Amygdala (tissue), 56 donors: ENCODE measurements at places on chromosomes 1 and 21.

GRCh38 chr1:104488296-104489015 lies 738.8 kb downstream of the AMY1C start:
- DNase-seq, result no peak

DNA sequence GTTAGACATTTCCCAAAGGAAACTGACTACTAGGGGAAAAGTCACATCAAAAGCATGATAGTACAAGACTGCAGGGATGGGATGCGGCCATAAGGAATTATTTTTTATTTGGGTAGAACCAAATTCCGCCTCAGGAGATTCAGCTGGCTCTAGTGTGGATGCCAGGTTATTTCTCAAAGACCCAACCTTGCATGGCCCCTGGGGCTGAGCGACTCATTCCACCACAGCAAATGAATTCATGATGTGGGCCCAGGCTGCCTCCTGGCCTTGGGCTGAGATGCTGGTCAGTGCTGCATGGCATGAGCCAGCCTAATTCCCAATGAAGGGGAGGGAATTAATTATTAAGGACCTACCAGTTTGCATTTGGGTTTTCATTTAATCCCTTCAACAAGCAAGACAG lies 11.8 kb downstream of the TMEM35B start:
- no peak for DNase-seq

DNA sequence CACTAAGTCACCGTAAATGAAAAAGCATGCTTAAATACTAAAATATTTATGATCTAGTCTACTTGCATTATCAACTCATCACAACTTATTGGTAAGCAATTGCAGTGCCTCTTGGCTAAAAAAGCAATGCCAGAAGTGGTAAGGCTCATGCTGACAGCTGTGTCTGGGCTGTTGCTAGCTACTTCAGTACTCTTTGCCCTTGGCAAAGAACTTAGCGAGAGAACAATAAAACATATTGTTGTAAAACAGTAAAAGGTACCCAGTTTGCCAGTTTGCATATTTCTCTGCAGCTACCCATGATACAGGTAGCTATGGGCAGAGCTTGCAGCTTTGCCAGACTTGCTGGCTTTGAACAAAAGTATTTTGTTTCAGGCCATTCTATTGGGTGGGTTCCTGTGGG lies 73.1 kb downstream of the ATP6V1G3 start:
- no peak for DNase-seq

- no peak for DNase-seq
These were observed 84.3 kb upstream of the HP1BP3 start for GRCh38 chr1:20871419-20871818.

- no peak for DNase-seq
These were observed 33.5 kb downstream of the ADGRL2 start for GRCh38 chr1:81834268-81834667.

GRCh38 chr1:74637296-74637695 lies 36.3 kb downstream of the ERICH3 start:
- DNase-seq, result no peak

DNA sequence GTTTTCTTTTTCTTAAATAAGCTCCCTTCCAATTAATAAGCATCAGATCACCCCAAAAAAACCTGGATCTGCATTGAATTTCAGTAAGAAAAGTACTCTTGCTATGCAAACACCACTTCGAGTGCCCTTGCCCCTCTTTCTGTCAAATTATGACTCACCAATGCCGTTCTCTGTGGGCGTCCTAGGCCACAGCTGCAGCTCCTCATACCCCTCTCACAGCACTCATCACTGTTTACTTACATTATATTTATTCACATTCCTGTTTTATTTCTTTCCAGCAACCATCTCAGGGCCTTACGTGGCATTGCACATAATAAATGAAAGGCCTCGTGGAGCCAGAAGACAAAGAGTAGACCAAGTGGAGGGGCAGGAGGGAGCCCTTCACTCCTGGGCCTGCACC lies 99.1 kb upstream of the CTTNBP2NL start:
- no peak for DNase-seq

GRCh38 chr1:117620440-117620839 lies 14.6 kb downstream of the TENT5C start:
- DNase-seq, result no peak

- no peak for DNase-seq
These were observed 12.4 kb downstream of the SLC19A2 start for GRCh38 chr1:169473347-169473746.

- no peak for DNase-seq
These were observed 21.3 kb upstream of the MNDA start for GRCh38 chr1:158809862-158810261.

- no peak for DNase-seq
These were observed 92.9 kb downstream of the C21orf91 start for GRCh38 chr21:17726047-17726829.

DNA sequence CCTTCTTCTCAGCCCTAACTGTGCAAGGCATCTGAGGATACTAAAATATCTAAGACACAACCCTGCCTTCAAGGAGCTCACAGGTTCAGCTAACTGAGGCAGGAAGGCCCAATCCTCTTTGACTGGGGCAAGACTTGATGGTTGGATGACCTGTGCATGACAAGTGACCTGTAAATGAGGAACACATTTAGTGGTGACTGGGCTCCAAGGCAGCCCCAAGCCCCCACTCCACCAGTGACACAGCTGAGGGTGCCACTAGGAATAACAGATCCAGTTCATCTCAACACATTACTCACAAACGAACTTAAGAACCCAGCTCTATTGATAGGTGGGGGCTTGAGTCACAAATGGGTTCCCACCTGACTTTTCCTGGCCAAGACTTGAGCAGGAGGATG lies 244.7 kb upstream of the IRF2BP2 start:
- DNase-seq, result no peak

- DNase-seq, result no peak
These were observed 30.5 kb upstream of the FASLG start for GRCh38 chr1:172628401-172628800.

- DNase-seq, result peak; percentile 72
These were observed 22.1 kb downstream of the PTPRF start for GRCh38 chr1:43552813-43553212.

- no peak for DNase-seq
These were observed 14.6 kb downstream of the NR5A2 start for GRCh38 chr1:200042119-200042551.

DNA sequence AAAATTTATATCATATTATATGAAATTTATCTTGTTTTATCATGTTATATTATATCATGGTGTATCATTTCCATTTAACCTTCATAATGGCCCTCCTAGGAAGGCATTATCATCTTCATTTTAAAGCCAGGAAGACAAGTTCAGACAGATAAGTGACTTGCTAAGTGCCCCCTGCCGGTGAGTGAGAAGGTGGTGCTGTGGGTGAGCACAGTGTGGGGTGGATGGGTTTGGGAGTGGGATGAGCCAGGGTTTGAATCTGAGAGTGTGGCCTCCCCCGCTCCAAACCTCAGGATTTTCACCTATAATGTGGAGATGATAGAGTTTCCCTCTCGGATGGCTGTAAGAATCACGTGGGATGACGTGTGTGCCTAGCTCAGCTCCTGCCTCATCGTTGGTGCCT lies 108.7 kb upstream of the IGSF21 start:
- no peak for DNase-seq

- DNase-seq, result no peak
These were observed 37.8 kb upstream of the S1PR1 start for GRCh38 chr1:101198842-101199636.

- DNase-seq, result no peak
These were observed 393.2 kb downstream of the COL11A1 start for GRCh38 chr1:102715150-102715549.

- no peak for DNase-seq
These were observed 56.4 kb downstream of the RABGAP1L start for GRCh38 chr1:174215766-174216165.

DNA sequence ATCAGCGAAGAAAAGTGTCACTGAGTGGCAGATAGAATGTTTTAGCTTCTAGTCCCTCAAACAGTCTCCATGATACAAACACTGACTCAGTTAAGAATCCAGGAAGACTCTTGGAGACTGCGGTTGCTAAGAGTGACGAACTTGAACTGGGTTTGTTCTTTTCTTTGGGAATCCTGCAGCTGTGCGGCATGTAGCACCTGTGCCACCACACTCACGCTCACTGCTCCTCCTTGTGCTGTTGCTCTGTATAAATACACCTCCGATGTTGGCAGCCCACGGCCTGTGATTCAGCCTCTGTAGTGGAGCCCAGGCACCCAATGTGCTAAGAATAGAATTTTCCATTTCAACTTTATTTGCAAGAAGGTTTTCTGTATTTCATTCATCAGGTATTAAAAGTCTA lies 5.5 kb upstream of the PPIE start:
- peak; percentile 18 for DNase-seq
